ENCODE measurements at places on chromosomes 12 and 14.

GRCh38 chr12:25352083-25352918 is 101.6 kb upstream of the KRAS start:
- no peak for DNase-seq

- no peak for DNase-seq
Observed at GRCh38 chr14:104977681-104978653, at the start of gene AHNAK2. Gene AHNAK2 (minus strand): TSS chr14:104978374. CDS start chr14:104978237, 137 bp downstream.

DNA sequence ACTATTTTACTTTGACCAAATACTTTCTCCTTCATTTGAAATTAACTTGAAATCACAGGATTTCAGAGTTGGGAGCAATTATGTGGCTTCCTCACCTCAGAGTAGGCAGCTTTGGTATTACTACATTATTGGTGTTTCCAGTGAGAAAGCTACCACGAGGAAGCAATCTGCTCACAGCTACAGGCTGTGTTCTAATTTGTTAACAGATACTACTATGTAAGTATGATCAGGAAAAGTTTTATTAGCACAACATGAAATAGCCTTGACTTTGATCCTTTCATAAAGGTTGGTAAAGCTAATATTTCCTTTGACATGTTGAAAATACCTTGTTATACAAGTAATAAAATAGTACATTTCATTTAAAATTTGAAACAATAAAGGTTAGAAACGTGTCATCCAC is 30.6 kb downstream of the TAOK3 start:
- no peak for DNase-seq

DNA sequence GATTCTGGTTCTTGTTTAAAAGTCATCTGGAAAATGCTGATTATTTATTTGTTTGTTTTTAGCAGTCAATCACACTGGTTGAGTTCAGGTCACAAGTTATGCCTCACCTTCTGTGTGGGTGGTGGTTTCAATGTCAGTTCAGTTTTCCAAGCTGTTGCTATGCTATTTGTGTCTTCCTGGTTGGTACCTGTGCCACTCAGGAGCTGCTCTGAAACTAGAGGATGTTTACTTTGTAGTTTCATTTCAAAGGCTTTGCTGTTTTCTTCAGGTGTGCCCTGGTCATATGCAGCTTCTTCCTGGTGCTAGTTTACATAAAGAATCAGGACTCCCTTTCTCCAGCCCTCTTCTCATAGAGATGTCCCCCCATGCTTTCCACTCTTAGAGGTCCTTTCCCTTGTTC is 75.7 kb upstream of the PPP4R3A start:
- no peak for DNase-seq

DNA sequence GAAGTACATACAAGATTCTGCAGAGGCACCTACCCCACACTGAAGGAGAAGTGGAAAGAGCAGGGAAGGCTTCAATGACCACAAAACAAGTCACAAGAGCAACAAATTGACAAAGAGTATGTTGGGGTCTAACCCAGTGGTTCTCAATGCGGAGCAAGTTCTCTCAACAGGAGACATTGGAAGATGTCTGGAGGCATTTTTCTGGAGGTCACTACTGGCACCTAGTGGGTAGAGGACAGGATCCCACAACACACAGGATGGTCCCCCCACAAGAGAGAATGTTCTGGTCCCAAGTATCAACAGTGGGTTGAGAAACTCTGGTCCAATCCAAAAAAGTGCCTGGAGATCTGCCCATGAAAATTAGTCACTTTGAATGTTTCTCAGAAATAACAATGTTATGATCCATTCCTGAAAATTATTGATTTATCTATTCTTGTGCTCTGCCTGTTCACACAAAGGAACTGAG is 3.4 kb downstream of the SSH1 start:
- no peak for DNase-seq

- no peak for DNase-seq
Observed at GRCh38 chr14:81018251-81018650, 62.8 kb downstream of the TSHR start.

GRCh38 chr14:99884834-99885648 is 91.8 kb downstream of the EML1 start:
- peak; percentile 34 for DNase-seq

DNA sequence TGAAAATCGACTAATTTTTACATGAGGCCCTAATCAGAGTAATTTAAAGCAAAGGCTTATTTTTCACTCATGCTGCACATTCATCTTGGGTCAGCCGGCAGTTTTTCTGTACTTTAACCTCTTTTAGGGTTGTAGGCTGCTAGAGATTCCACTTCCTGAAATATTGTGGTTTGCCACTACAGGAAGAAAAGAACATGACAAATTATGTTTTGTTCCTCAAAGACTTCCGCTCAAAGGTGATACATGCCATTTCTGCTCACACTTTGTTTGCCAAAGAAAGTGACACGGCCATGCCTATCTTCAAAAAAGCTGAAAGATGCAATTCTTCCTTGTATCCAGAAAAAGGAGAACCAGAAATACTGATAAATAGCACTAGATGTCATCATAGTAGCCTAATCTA is 183.4 kb upstream of the PPFIA2 start:
- peak; percentile 33 for DNase-seq

All from KG1 (cell line).